ENCODE measurements at places on chromosomes 11 and 22.

- no peak for DNase-seq
Measured at GRCh38 chr22:47605441-47605840, 843.0 kb downstream of the TBC1D22A start.

DNA sequence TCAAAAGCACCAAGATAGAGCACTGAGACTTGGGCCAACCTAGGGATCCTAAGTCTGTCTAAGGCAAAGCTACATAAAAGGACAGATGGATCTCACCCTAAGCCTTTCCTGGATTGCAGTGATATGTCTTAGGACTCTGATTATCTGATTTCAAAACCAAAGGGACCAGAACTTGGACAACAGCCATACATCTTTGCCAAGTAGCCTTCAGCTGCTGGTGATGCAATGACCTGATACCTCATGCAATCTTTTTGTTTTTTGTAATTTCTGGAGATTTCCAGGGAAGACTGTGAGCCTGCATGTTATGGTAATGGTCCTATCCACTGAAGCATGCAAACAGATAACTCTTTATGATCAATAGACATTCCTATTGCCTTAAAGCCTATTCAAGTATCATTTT, 230.4 kb upstream of the MTNR1B start:
- no peak for DNase-seq

GRCh38 chr11:102957953-102958352, 2.4 kb upstream of the MMP13 start:
- no peak for DNase-seq

DNA sequence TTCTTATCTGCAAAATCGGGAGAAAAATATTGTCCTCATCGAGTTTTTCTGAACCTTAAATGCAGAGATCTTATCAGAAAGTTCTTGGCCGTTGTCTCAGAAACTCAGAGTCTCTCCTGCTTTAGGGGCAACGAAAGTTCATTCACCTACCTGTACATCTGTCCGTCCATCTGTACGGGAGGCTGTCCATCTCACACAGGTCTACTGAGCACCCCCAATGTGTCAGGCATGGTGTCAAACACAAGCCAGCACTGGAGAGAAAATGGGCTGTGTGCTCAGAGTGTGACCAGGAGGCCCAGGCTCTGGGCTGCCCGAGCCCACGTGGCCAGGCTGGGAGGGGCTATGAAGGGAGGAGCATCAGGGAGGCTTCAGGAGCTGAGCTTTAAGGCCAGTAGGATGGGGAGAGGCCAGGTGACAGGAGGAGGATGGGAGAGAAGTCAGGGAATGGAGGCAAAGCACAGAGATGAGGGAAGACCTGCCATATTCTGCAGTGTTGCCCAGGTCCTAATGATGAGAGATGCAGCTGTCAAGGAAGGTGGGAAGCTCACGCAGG, 62.4 kb upstream of the MYEOV start:
- DNase-seq = no peak

DNA sequence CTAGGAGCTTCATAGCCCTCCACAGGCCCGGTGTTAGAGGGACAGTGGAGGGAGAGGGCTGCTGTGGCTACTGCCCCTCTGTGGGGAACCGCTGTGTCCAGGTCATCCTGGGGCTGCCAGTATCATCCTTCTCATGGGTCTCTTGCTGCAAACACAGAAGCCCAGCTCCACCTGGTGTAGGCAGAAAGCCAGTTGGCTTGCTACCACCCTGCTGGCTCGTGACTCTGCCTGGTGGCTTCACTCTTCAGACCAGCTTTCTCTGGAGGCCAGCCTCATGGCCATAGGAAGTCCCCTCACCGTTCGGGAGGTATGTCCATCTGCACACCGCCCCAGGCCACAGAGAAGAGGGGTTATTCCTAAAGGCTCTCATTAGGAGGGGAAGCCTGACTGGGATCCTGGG, 19.4 kb upstream of the SUSD2 start:
- DNase-seq = no peak

All from stimulated activated CD4-positive, alpha-beta T cell treated with anti-CD3 and anti-CD28 coated beads, Interleukin-4, amount 100 ng/mL, for 1 hour (primary cell).